Activated CD4-positive, alpha-beta T cell treated with anti-CD3 and anti-CD28 coated beads, Interleukin-2, amount 50 U/mL, for 1 hour (primary cell): ENCODE measurements at places on chromosomes 3 and 15.
A peak's percentile ranks its signal among the peaks of the same experiment; 100 is the strongest.

- DNase-seq, result no peak
Observed at GRCh38 chr3:155554777-155555451, 190.0 kb downstream of the PLCH1 start.

GRCh38 chr3:123323781-123324180 lies 122.0 kb downstream of the SEC22A start:
- no peak for DNase-seq

GRCh38 chr3:137709011-137709601 lies 55.0 kb upstream of the SOX14 start:
- no peak for DNase-seq

DNA sequence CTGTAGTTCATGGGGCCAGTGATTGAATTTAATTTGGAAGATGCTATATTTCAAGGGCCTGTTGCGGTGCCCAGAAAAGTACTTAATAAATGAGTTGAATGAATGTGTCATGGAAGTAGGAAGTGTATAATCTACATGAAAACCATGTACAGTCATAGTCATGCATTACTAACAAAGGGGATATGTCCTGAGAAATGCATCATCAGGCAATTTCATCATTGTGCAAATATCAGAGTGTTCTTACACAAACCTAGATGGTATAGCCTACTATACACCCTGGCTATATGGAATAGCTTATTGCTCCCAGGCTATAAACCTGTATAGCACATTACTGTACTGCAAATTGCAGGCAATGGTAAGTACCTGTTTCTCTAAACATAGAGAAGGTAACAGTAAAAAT lies 10.7 kb upstream of the MYO5C start:
- DNase-seq, result no peak

DNA sequence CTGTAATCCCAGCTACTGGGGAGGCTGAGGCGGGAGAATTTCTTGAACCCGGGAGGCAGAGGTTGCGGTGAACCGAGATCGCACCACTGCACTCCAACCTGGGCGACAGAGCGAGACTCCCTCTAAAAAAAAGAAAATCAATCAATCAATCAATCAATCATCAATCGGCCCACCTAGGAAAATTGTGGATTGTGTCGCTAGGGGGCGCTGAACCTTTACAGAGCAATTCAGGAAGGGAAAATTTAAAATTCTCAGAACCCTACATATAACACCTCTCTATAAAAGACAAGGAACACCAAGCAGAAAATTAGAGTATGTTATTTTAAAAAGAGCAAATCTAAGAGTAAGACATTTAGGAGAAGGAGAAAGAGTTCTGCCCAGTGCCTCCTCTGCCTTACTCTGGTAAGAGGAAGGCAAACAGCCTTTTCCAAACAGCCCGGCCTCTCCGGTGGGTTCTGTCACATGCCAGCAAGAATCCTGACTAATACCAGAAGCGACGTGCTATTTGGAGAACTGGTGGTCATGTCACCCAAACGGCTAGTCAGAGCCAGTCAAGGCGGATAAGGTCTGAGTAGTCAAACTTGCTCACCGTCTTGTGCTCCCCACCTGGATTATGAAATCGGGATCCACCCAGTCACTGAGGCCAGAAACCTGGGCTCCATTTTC lies 22.3 kb upstream of the SMCO1 start:
- peak; percentile 72 for DNase-seq

GRCh38 chr3:64388886-64389285 lies 163.6 kb upstream of the PRICKLE2 start:
- no peak for DNase-seq

- DNase-seq, result no peak
Observed at GRCh38 chr3:58329150-58329921, 3.4 kb upstream of the PXK start.
